Endothelial cell of umbilical vein (primary cell): ENCODE measurements at places on chromosomes 7 and 10.

DNA sequence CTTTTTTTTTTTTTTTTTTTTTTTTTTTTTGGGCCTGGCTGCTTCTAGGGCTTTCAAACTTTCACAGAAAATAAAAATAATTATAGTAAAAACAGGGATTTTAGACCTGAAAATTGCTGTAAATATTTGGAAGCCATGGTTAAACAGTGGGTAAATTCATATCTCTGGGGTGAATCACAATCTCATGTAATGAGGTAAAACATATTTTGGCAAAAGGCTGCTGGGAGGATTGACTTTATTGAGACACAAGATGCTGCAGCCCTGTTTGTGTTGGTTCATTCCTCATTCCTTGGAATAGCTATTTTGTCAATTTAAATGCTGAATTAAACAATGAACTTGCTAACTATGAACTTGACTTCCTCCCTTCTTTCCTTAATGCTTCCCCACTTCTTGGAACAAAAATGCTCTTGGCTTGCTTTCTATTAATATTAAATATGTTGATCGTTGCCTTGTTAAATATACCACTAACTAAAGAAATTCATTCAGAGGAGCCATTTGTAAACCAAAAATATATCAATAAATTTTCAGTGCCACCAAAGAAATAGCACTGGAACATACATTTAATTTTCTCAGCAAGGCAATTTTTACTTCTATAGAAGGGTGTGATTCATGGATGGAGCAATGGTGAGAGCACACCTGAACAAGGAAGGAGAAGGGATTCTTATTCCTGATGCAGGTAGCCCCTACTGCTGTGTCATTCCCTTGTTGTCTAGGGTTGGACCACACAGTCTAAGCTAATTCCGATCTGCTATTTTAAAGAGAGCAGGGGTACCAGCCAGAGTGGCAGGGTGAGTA lies 24.6 kb downstream of the AGK start:
- no peak for DNase-seq

- peak; percentile 95 for DNase-seq
Measured at GRCh38 chr10:43863859-43864591, 215.3 kb upstream of the ZNF32 start.

DNA sequence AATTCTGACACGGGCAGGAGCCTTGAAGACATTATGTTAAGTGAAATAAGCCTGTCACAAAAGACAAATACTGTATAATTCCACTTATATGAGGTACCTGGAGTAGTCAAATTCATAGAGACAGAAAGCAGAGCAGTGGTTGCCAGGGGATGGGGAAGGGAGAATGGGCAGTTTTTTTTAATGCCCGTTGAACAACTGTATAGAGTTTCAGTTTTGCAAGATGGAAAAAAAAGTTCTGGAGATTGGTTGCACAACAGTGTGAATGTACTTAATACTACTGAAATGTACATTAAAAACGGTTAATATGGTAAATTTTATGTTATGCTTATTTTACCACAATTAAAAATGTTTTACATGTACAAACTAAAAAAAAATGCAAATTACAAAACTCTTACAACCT lies 63.6 kb upstream of the EFCAB10 start:
- no peak for DNase-seq

DNA sequence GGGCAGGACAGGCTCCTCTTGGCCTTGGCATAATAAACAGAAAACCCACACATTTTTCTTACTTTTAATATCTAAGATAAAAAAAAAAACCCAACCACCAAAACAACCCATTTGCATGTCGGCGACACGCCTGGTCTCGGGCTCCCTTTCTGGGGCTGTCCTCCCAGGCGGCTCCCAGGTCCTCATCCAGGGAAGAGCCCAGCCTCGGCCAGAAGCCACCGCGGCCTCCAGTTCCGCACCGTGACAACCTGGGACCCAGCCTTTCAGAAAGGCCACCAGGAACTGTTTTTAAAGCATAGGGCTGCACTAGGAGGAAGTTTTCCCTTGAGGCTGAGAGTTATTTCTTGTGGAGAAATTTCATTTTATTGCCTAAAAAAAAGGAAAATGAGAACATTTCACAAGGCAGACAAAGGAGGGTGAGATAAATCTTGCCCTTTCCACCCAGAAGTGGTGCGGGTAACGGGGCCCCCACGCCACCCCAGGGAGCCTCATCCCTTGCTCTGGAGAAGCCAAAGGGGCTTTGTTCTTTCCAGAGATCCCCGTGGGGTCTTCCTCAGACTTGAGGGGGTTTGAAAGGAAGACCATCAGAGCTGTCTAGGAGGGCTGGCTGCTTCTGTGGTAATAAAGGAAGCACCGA lies 39.2 kb upstream of the MKRN1 start:
- DNase-seq = no peak

- DNase-seq = no peak
Measured at GRCh38 chr7:67854221-67855178, 857.9 kb downstream of the TYW1 start.

GRCh38 chr7:55509322-55509721 lies 63.0 kb downstream of the VOPP1 start:
- peak; percentile 33 for DNase-seq

GRCh38 chr10:72855790-72856189 lies 37.7 kb upstream of the OIT3 start:
- no peak for DNase-seq

GRCh38 chr7:42471573-42472174 lies 234.7 kb upstream of the GLI3 start:
- no peak for DNase-seq

DNA sequence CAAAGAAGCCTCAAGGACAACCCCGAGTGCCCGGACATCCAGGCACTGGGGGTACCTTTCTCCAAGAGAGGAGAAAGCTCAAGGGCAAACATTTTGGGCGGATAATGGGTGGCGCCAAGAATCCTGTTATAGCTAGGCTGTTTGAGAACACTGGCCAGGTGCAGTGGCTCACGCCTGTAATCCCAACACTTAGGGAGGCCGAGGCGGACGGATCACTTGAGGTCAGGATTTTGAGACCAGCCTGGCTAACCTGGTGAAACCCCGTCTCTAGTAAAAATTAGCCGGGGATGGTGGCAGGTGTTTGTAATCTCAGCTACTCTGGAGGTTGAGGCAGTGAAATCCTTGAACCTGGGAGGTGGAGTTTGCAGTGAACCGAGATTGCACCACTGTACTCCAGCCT lies 25.2 kb upstream of the UNC5B start:
- DNase-seq = no peak

GRCh38 chr10:127196282-127197153 lies at the start of gene INSYN2A:
INSYN2A (minus strand) TSS chr10:127196591; CDS start chr10:127176395, 20,196 bp downstream.
- DNase-seq = peak; percentile 37

GRCh38 chr7:65971021-65971420 lies 11.0 kb downstream of the GUSB start:
- no peak for DNase-seq

- no peak for DNase-seq
Measured at GRCh38 chr10:128744092-128744491, 617.9 kb upstream of the MKI67 start.

- DNase-seq = no peak
Measured at GRCh38 chr10:61130366-61130765, 186.4 kb upstream of the RHOBTB1 start.

GRCh38 chr10:12388671-12389070 lies 39.3 kb downstream of the CAMK1D start:
- no peak for DNase-seq

DNA sequence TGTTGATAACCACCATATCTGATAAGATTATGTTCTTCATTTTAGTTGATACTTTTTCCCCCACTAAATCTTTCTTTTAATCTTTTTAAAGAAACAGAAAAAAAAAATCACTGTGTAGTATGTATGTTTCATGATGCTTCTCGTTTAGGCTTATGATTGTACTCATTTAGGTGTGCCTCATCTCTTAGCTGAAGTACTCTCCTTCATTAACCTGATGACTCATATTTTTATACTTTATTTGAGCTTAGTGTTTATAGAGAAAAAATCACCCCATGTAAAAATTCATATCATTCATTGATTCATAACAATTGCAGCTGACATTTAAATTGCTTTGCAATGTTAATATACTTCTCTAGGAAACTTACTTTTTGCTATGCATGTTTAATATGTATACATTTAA lies 158.9 kb downstream of the MLLT10 start:
- DNase-seq = no peak

DNA sequence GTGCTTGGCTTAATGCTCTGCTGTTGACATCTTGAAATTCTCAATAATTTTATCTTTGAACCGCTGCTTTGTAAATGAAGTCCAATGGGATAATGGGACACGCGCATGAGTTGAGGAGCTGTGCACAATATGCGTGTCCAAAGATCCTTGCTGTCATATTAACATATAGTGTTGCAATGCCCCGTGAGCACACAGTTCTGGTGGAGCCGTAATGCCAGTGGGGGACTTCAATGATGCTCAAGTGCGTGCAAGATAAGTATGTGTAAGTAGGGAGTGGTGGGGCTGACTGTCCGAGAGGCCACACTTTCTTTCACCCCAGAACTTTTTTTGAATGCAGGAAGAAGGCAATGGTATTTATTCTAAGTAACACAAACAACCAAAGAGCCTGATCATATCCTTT lies 77.4 kb upstream of the HPS1 start:
- DNase-seq = no peak

- no peak for DNase-seq
Measured at GRCh38 chr10:114802177-114802576, 19.4 kb upstream of the FHIP2A start.

GRCh38 chr10:125605167-125605566 lies 77.8 kb downstream of the TEX36 start:
- peak; percentile 21 for DNase-seq

DNA sequence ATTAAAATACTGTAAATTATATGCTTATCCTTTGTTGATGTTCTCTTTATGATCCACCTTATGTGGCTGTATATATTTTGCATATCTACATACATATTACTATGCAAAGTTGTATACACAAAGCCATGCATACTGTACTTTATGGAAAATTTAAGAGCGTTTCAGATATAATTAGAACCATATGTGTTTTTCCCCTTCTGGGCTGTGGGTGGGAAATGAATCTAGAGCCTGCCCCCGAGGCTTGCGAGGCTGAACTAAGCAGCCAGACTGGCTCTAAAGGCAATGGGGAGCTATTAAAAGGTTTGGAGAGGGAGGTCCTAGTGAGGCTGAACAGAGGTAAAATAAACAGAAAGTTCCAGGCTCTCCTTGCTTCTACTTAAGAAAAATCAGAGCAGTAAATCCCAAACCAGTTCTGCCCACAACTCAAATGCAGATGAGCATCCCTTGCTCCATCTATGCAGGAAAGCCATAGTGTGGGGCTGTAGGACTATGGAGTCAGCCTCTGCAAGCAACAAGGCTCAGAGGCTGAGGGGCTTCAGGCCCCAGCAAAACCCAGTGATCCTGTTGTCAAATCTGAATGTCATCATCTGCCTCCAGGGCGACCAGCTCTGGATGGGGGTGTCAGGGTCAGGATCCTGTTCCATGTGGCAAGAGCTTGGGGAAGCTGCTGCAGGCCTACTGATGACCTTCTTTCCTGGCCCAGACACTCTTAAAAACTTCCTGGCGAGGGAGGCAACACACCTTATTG lies 14.1 kb upstream of the DDIT4 start:
- DNase-seq = no peak

DNA sequence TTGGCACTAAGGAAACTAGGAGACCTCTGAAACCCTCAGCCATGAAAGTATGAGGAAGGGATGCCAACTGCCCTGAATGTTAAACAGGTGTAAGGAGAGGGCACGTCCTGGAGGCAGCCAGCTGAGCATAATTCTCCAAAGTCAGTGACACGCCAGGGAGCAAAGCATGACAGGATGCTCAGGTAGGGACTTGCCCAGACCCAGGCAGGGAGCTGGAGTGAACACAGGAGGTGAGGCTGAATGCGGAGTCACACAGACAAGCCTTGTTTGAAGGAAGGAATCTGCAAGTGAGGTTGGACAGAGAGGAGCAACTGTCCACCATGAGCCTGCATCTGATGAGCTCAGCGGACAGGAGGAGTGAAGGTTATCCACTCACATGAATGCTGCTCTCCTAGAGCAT lies 41.5 kb downstream of the KLRG2 start:
- DNase-seq = no peak

DNA sequence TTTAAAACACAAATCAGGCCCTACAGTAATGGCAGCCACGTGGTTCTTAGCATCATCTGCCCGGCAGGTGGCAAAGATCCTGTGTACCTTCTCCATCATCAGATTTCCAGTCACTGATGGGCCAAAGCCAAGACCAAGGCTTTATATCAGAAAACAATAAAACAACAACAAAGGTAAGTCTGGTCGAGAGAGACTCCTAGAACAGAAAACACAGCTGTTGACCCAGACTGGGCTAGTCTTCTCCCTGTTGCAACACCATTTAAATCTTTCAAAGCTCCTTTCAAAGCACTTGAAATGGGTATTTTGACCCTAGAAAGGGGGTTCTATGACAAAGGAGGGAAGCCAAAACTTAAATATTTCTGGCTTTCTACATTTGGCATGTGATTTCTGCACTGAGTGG lies 285.6 kb downstream of the IPMK start:
- no peak for DNase-seq

- no peak for DNase-seq
Measured at GRCh38 chr7:81256991-81257390, 338.1 kb upstream of the SEMA3C start.

- no peak for DNase-seq
Measured at GRCh38 chr10:662686-663465, 26.6 kb downstream of the DIP2C start.

DNA sequence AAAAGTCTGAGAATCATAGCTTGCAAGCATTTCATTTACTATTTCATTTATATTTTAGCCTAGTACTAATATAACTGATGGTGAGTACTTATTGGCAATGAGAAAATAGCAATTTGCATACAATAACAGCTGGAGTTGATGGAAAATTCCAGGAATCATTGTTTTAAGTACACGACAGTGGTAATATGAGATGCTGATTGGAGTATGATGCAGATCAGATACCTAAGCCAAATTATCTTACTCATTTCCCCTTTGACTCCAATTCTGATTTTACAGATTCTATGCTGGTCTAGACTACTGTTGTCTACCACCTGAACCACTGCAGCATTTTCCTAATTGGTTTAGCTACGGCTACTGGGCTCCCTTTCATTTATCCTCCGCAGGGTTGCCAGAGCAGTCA lies 36.7 kb downstream of the GNG11 start:
- DNase-seq = peak; percentile 86

GRCh38 chr10:7942316-7942715 lies 112.2 kb upstream of the GATA3 start:
- DNase-seq = no peak
